NCI-H1417 treated with DMSO at 0.1 percent for 48 hours (cell line): ENCODE measurements at places on chromosomes 1 and 21.

DNA sequence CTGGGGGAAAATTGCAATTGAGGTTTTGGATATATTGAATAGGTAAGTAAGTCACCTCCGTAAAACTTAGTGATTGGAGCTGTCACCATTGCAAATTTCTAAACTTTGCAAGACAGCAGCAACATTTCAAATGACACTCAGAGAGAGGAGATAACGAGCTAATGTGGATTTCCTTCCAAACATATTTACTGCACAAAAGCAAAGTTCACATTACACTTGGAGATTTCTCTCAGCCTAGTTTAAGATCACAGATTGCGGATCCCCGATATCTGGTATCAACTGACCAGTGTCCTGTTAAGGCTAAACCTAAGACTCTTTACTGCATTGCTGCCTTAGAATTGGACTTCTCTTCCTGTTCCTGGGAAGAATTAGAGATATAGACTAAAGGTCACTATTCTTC, 47.5 kb downstream of the ZNF697 start:
- DNase-seq, result no peak

DNA sequence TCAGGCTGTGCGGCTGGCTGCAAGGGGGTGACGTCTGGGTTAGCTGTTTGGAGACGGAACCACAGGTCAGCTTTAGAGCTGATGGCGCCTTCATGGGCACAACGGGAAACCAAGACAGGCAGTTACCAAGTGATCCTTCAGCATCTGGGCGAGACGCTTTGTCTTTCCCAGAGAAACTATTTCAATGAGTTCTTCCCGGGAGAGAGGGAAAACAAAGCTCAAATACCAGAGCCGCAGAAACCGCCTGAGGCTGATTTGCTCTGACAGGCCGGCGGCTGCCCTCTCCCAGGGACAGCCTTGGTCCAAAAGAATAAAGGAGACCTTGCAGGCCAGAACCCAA, 76.5 kb downstream of the CD58 start:
- no peak for DNase-seq

DNA sequence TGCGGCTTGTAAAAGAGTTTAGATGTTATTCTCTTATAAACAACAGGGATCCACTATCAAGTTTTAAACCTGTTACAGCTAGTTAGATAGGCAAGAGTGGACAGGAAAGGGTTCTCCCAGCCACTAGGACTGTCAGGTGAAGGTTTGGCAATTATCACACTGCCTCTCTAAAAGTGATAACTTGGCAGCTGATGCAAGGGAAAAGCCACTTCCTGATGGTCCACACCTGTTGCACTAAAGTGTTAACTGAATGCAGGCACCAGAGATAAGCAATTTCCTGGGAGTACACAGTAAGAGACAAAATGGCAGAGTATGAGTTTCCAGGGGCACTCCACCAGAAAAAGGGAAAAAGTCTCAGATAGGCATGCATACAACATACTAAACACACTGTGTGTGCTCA, 99.4 kb downstream of the VAV3 start:
- no peak for DNase-seq

DNA sequence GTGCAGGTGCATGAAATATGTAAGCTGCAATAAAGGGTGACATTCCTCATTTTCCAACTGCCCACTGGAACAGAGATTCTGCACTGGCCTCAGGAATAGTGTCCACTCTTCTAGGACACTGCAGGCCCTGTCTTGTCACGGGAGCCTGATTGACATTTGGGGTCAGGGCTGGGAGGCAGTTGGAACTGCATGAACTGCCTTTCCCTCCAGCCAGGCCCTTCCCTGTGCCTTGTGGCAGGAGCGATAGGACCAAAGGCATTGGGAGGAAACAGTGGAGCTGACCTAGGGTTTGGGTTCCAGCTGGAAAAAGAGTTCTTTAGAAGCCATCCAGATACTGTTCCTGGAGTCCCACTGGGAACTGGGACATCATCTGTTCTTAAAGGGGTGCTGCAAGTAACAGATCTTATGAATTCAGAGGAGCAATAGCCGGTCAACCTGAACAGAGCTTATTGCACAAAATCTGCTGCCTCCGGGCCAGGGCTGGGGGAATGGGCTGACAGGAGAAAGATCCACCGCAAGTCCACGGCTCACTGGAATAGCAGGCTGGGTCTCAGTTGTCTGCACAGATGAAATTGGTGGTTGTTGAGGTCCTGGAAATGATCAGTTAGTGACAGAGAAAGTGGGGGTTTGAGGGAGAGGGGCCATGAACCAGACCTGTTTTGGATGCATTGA, 451.7 kb downstream of the CAMTA1 start:
- DNase-seq, result no peak

- DNase-seq, result no peak
Observed at GRCh38 chr1:27136236-27136551, 18.7 kb downstream of the SLC9A1 start.
